Dorsolateral prefrontal cortex (tissue), 122 donors: ENCODE measurements at places on chromosomes 1 and 21.
A peak's percentile ranks its signal among the peaks of the same experiment; 100 is the strongest.

DNA sequence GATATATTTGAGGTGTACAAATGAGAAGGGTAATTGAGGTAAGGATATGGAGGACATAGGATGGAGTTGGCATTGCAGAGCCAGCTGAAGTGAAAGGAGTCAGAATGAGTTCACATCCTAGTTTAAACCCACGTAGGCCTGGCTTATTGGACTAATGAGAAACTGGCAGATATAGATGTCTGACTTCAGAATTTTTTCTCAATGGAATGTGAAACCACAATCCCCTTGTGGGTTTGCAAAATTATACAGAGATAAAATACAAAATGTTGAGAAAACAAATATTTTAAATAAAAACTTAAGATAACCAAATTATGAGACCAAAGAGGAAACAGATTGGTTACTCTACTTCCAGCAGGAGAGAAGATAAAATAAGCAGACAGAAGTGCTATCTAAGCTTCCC lies 277.4 kb upstream of the LRRC7 start:
- no peak for DNase-seq

- DNase-seq: no peak
Measured at GRCh38 chr1:67844988-67845387, 11.7 kb upstream of the GNG12 start.

GRCh38 chr1:18118491-18118890 lies 10.9 kb downstream of the IGSF21 start:
- DNase-seq: no peak

GRCh38 chr21:35467566-35467965 lies 418.5 kb upstream of the RUNX1 start:
- no peak for DNase-seq

DNA sequence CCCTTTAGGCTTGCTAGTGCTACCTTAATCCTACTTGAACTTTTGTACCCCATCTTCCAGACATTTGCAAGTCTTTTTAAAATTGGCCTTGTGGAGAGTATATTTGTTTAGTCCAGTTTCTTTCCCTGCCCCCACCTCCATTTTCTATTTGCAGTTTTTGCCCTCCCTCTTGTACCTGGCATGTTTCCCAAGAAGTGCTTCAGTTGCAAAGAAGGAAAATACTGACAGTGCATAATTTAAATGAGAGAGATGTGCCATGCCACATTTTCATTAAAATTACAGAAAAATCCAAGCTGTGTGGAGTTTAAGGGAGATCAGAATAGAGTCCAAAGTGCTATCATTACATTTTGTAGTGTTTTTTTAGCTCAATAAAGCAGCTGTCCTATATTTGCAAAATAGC lies 150.0 kb upstream of the ADGRL2 start:
- no peak for DNase-seq

- DNase-seq: no peak
Measured at GRCh38 chr1:32894681-32895080, 6.5 kb downstream of the TMEM54 start.

DNA sequence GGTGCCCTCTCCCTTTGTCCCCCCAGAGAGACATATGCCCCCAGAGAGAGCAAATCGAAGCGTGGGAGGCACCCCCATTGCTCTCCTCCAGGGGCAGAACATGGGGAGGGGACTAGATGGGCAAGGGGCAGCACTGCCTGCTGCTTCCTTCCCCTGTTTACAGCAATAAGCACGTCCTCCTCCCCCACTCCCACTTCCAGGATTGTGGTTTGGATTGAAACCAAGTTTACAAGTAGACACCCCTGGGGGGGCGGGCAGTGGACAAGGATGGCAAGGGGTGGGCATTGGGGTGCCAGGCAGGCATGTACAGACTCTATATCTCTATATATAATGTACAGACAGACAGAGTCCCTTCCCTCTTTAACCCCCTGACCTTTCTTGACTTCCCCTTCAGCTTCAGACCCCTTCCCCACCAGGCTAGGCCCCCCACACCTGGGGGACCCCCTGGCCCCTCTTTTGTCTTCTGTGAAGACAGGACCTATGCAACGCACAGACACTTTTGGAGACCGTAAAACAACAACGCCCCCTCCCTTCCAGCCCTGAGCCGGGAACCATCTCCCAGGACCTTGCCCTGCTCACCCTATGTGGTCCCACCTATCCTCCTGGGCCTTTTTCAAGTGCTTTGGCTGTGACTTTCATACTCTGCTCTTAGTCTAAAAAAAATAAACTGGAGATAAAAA lies 8.4 kb downstream of the EFNA3 start:
- DNase-seq: no peak

- no peak for DNase-seq
Measured at GRCh38 chr1:60463146-60463545, 389.6 kb upstream of the C1orf87 start.

- no peak for DNase-seq
Measured at GRCh38 chr1:207321790-207322645, 540 bp downstream of the CD55 start.

GRCh38 chr1:164017239-164017638 lies 541.7 kb upstream of the PBX1 start:
- no peak for DNase-seq

DNA sequence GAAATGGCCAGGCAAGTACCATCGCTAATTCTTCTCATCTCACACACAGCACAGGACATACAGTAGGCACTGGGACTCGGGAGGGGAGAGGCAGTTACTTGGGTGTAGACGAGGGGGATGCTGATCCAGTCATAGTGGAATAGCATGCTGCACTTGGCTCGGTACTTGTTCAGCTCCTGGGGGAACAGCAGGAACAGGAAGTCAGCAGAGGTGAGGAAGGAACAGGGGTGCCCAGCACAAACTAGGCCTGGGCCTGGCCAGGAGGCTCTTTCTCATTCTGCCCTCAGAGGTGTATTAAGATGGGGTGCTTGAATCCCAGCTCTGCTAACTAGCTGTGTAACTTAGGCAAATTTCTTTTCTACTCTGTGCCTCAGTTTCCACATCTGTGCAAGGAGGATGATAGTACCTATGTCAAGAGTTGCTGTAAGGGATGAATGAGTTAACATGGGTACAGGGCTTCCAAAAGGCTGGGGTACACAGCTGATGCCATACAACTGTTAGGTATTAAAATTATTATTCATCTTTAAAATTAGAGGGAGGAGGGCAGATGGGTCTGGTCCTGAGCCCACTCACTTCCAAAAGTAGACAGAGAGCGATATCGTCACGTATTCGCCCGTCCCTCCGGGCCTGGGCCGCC lies 2.4 kb downstream of the BEST4 start:
- no peak for DNase-seq

- DNase-seq: no peak
Measured at GRCh38 chr1:55586771-55587170, 371.6 kb upstream of the USP24 start.

- DNase-seq: no peak
Measured at GRCh38 chr1:21816602-21817302, 4.7 kb downstream of the LDLRAD2 start.

GRCh38 chr1:34057347-34058130 lies 107.5 kb downstream of the CSMD2 start:
- DNase-seq: no peak

DNA sequence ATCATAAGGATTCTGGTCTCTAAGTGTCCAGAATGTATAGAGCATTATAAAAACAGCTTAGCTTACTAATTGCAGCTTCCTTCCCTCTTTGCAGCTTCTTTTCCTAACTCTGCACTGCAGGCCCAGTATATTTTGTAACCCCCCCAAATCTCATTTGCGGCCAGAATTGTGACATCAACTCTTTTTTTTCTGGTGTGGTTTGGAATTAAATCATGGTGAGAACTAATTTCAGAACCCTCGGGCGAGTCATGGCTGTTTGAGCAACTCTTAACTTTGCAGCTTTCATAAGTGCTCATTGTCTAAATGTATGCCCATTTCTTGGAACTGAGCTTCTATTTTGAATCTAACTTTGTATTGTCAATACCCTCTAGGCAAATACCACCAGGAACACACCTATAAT lies 187.4 kb downstream of the CYYR1 start:
- DNase-seq: no peak

GRCh38 chr1:32200226-32201010 lies at the start of gene CCDC28B:
Gene CCDC28B (plus strand): TSS chr1:32200595. CDS start chr1:32201936, 1,341 bp downstream.
- peak; percentile 71 for DNase-seq

- no peak for DNase-seq
Measured at GRCh38 chr1:90000934-90001676, 6.2 kb downstream of the ZNF326 start.

DNA sequence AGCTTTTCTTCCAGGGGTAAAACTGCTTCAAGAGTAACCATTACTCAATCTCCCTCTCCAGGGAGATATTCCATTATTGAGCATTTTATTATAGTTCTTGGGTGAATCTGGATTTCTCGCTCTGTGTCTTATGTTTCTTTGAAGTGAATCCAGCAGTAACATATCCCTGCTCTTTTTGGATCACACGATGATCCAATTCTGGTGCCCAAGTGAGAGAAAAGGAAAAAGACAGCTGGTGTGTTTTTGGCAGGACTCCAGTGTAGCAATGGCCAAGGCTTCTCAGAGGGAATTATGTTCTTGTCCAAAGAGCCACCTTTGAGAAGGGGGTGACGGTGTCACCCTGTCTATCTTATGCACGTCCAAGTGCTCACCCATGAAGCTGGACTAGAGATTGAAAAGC lies 140.3 kb upstream of the ERRFI1 start:
- no peak for DNase-seq

DNA sequence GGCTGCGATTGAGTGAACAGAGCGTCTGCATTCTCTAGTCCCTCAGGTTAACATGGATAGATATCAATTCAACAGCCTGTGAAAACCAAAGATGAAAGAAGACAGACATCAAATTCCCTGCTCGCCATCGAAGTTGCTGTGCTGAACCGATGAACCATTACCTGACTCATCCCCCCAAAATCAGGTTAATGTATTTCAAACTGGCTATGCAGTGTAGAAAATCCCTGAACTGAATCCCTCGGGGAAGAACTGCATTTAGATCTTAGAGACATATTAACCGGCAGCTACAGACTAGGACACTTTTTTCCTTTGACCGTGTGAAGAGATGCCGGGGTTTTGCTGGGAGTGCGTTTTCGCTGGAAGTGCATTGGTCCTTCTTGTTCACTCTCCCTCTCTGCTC lies 213.2 kb upstream of the KIAA0040 start:
- no peak for DNase-seq

- no peak for DNase-seq
Measured at GRCh38 chr1:63937461-63938022, 163.7 kb downstream of the ROR1 start.

DNA sequence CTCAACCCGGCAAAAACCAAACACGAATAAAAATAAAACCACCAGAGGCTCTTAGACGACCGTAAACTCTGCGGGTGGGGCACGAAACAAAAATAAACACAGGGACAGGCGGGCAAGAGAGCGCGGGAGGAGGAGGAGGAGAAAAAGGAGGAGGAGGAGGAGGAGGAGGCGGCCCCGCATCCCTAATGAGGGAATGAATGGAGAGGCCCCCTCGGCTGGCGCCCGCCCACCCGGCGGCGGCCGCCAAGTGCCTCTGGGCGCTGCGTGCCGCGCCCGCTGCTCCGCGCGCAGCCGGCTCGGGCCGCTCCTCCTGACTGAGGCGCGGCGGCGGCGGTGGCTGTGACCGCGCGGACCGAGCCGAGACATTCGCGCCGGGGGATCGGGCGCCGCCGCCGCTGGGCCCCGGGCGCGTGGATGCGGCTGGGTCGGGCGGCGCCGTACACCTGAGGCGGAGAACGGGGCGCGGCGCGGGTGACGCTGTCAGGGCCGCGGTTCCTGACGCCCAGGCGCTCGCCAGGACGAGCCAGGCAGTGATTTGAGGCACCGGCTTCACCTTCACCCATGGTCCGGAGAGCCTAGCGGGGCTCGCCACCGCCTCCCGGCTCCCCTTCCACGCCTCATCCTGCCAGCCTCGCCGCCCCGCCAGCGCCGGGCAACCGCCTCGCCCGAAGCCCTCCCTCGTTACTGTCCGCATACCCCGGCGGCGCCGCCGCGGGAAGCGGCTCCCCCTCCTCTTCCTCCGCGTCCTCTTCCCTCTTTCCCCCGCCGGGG lies at the start of gene MARK1:
TSS of gene MARK1 (plus strand) at position 229 of the 771 bp plus-strand sequence. CDS start 687 bp downstream, outside the sequence.
- peak; percentile 57 for DNase-seq

DNA sequence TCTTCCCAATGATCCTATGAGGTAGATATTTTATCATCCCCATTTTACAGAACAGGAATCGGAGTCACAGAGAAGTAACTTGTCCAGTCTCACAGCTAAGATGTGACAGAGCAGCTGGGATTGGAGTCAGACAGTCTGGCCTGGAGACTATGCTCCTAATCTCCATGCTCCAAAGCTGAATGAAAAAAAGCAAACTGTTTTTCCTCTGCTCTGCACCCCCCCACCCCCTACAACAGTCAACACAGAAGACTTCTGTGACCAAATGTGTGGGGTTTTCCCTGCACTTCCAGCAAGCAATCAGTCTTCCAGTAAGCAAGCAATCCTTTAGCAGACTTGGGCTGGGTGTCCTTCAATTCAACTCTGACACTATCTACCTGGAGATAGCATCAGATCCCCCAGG lies 33.2 kb downstream of the KIRREL1 start:
- DNase-seq: no peak

- no peak for DNase-seq
Measured at GRCh38 chr1:1144843-1145546, 28.7 kb upstream of the TTLL10 start.

- no peak for DNase-seq
Measured at GRCh38 chr1:58785442-58786058, 1.7 kb upstream of the JUN start.

- no peak for DNase-seq
Measured at GRCh38 chr1:172320733-172321132, 99.8 kb upstream of the C1orf105 start.

- no peak for DNase-seq
Measured at GRCh38 chr1:228213917-228214808, 6.3 kb downstream of the OBSCN start.

DNA sequence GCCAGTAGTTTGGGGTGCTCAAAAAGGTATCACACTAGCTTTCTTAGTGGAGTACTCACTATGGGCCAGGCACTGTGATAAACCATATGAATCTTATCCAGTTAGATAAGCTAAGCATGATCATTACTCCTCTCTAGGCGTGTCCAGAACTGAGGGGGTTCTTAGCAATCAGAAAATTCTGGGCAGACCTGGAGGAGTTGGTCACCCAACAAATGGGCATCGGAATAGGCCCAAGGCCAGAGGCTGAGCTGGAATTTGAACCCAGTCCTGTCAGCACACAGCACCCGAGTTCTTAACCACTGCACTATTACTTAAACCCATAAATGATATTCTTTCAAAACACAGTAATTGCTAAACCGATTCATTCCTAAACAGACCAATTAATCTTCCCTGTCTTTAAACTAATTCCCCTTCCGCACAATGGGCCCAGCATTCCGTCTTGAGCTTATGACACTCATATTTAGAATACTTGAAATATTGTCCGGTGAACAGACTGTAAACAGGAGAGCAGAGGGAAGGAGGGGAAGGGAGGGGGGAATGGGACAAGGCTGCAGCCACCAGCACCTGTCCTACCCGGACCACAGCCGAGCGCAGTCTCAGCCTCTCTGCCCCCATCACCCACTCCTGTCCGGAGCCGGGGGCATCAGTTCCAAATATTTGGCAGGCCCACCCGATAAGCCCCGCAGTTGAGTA lies 113.0 kb upstream of the GADD45A start:
- no peak for DNase-seq

GRCh38 chr1:230725256-230726012 lies 11.5 kb upstream of the AGT start:
- no peak for DNase-seq

- peak; percentile 70 for DNase-seq
Measured at GRCh38 chr1:182163821-182164223, 102.3 kb upstream of the ZNF648 start.

GRCh38 chr1:1157426-1157913 lies 16.2 kb upstream of the TTLL10 start:
- peak; percentile 70 for DNase-seq

- DNase-seq: no peak
Measured at GRCh38 chr1:40877698-40878097, 15.5 kb upstream of the CITED4 start.

- DNase-seq: no peak
Measured at GRCh38 chr1:157089789-157090188, 9.8 kb downstream of the ETV3L start.

GRCh38 chr1:117631359-117632160 lies 25.7 kb downstream of the TENT5C start:
- DNase-seq: no peak
